ENCODE measurements at places on chromosomes 2 and 18. TPM values are rescaled to one million over a fixed set of nuclear protein-coding genes. Genes with fewer than 3 reads are reported as not detected.
A peak's percentile ranks its signal among the peaks of the same experiment; 100 is the strongest.

- peak; percentile 26 for DNase-seq
Measured at GRCh38 chr2:61456070-61456745, 14.7 kb downstream of the USP34 start.

- DNase-seq = no peak
Measured at GRCh38 chr2:74676331-74676730, 22.3 kb downstream of the SEMA4F start.

DNA sequence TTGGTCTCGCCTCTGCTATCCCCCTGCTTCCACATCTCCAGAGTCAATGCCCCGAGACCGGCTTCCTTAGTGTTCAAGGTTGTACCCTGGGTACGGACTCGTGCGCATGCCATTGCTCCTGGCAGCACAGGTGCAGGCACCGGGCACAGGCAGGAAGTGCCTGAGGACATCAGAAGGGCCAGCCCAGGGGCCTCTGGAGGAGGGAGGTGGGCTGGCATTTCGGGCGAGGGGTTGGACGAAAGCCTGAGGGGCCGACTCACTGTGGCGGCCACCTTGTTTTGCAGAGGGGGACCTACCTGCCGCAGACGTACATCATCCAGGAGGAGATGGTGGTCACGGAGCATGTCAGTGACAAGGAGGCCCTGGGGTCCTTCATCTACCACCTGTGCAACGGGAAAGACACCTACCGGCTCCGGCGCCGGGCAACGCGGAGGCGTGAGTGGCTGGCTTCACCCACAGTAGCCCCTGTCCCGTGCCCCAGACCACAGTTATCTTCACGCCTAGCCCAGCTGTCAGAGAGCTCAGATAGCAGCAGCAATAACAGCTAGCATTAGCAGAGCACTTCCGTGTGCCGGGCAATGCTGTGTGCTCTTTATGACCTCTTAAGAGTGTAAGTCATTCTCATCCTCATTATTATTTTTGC lies 12.5 kb downstream of the ITM2C start:
- DNase-seq = no peak

GRCh38 chr2:223736488-223736887 lies 100.9 kb downstream of the AP1S3 start:
- no peak for DNase-seq

DNA sequence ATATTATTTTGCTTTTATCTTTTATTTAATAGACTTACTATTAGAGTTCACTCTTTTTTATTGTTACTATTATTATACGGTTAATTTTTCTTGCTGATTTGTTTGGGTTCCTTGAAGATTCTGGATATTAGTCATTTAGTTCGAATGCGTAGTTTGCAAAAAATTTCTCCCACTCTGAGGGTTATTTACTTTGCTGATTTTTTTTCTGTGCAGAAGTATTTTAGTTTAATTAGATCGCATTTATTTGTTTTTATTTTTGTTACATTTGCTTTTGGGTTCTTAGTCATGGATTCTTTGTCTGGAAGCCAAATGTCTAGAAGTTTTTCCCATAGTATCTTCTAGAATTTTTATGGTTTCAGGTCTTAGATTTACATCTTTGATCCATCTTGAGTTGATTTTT lies 585.2 kb downstream of the CPS1 start:
- DNase-seq = no peak

DNA sequence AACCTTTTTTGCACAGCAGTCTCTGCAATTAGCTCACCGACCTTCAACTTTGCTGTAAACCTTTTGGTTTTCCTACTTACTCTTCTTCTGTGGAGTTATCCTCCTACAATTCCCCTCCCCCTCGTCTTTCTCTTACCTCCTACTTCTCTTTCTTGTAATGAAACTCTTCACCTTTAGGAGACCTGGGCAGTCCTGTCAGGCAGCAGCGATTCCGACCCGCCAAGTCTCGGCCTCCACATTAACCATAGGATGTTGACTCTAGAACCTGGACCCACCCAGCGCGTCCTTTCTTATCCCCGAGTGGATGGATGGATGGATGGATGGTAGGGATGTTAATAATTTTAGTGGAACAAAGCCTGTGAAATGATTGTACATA lies 8.3 kb downstream of the TBR1 start:
- DNase-seq = no peak

- peak; percentile 10 for DNase-seq
Measured at GRCh38 chr2:234723400-234723799, 226.5 kb upstream of the ARL4C start.

DNA sequence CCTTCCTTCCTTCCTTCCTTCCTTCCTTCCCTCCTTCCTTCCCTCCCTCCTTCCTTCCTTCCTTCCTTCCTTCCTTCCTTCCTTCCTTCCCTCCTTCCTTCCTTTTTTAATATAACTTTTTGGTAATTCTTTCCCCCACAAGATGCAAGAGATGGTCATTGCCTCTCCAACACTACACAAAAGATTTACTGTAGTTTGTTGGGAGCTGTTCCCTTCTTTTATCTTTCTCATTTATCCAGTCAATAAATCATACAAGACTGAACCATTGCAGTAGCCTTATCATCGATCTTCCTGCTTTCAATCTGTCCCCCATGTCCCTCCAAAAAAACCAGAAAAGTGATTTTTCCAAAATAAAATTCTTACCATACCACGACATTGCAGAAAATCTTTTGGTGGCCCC lies 8.2 kb downstream of the APCDD1 start:
- no peak for DNase-seq

GRCh38 chr2:128438586-128438985 lies 119.9 kb upstream of the HS6ST1 start:
- DNase-seq = no peak

- DNase-seq = no peak
Measured at GRCh38 chr2:151638990-151639389, 95.3 kb downstream of the NEB start.

DNA sequence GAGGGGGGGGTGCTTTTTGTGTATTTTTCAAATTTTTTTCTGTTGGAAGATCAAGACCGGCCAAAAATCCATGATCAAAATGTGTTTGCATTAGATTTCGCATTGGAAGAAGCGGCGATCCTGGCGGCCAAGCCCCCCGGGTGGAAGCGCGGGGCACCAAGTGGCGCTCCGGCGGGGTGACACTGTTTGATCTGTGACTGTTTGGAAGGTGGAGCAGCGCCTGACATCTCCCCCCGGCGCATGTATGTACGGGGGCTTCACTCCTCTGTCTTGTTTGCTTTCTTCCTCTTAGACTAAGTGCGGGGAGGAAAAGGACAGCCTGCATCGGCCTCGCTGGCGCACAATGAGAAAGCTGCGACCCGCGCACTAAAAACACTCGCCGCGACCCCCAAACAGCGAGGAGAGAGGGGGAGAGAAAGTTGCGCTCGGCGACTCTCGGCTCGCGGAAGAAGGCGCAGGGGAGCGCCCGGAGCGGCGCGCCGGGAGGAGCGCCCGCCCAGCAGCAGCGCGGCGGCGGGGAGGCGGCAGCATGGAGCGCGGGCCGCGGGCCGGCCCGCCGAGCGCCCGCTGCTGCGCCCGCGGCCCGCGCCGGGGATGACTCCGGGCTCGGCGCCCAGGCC lies 515 bp downstream of the TSHZ1 start:
- DNase-seq = no peak

GRCh38 chr2:108621687-108622681 lies 87.7 kb downstream of the LIMS1 start:
- DNase-seq = no peak

UGT1A5 gene
- total RNA-seq = not detected

PLB1 gene
- 1.6 TPM for total RNA-seq

STAM2 gene
- total RNA-seq = 29.5 TPM

SPP2 gene
- not detected for total RNA-seq

Data from muscle of leg (tissue), 16 donors.